ENCODE measurements at places on chromosomes 5 and 9. TPM values are rescaled to one million over a fixed set of nuclear protein-coding genes. Genes with fewer than 3 reads are reported as not detected.

Gene AFAP1L1
- 40.6 TPM for total RNA-seq

Gene NMUR2
- not detected for total RNA-seq

- DNase-seq, result no peak
- no peaks in the 10 kb centered on the region for H3K4me1 ChIP-seq
- peaks cover 22% of the 10 kb centered on the region for H3K36me3 ChIP-seq
- no peaks in the 10 kb centered on the region for H3K27me3 ChIP-seq
- no peak overlapping the region for H3K4me3 ChIP-seq
Measured at GRCh38 chr9:27033815-27034403, 28.4 kb upstream of the LRRC19 start.

DNA sequence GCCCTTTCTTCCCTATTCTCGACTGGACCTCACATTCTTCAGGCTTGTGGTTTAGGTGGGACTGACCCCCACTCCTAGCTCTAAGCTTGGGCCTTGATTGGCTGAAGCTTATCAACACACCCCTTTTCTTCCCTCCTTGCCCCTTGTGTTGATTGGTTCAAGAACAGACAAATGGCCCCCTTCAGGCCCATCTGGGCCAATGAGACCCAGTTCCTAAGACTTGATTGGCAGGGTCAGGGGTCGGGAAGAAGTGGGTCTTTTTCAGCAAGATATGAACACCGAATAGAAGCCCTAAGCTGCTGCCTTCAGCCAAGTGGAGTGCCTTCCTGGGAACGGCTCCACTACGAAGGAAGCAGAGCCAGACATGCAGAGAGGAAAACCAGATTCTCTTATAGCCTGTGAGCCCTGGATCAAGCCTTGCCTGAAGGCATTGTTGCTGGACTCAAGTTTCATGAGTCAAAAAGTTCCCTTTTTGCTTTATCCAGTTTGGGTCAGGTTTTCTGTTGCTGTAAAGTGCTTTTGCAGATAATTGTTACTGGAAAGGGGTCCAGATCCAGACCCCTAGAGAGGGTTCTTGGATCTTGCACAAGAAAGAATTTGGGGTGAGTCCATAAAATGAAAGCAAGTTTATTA is 22.4 kb upstream of the NCS1 start:
- no peak overlapping the region for H3K4me3 ChIP-seq
- peaks cover 33% of the 10 kb centered on the region for H3K27me3 ChIP-seq
- peaks cover 7% of the 10 kb centered on the region for H3K4me1 ChIP-seq
- DNase-seq, result no peak
- H3K27ac ChIP-seq, result no peak overlapping the region

Gene GRXCR2
- total RNA-seq, result 1.1 TPM

GRCh38 chr5:150293091-150293941 is 3.7 kb upstream of the CAMK2A start:
- no peak for DNase-seq
- peaks cover 33% of the 10 kb centered on the region for H3K27me3 ChIP-seq
- H3K27ac ChIP-seq, result no peak overlapping the region
- H3K4me3 ChIP-seq, result no peak overlapping the region
- no peaks in the 10 kb centered on the region for H3K36me3 ChIP-seq

GRCh38 chr9:106479679-106480078 is 383.3 kb upstream of the ZNF462 start:
- H3K4me3 ChIP-seq, result no peak overlapping the region
- H3K27me3 ChIP-seq, result no peaks in the 10 kb centered on the region
- peaks cover 54% of the 10 kb centered on the region for H3K4me1 ChIP-seq
- no peak overlapping the region for H3K27ac ChIP-seq
- no peaks in the 10 kb centered on the region for H3K36me3 ChIP-seq
- no peak for DNase-seq

GRCh38 chr9:124878021-124878420 is 16.1 kb downstream of the ARPC5L start:
- H3K4me3 ChIP-seq, result no peak overlapping the region
- H3K36me3 ChIP-seq, result peaks cover 94% of the 10 kb centered on the region
- no peaks in the 10 kb centered on the region for H3K27me3 ChIP-seq
- H3K27ac ChIP-seq, result no peak overlapping the region
- H3K4me1 ChIP-seq, result peaks cover 14% of the 10 kb centered on the region

- H3K4me1 ChIP-seq, result peaks cover 9% of the 10 kb centered on the region
- H3K36me3 ChIP-seq, result peaks cover 56% of the 10 kb centered on the region
- no peaks in the 10 kb centered on the region for H3K27me3 ChIP-seq
- no peak overlapping the region for H3K4me3 ChIP-seq
Measured at GRCh38 chr5:149851211-149851610, 93.4 kb downstream of the PDE6A start.

Gene MSMP
- not detected for total RNA-seq

Gene CDKN2B
- total RNA-seq, result 0.82 TPM

All from left ventricle myocardium inferior (tissue), 1 donor.